Right lung (tissue), 10 donors: ENCODE measurements at places on chromosomes 12 and 14. TPM values are rescaled to one million over a fixed set of nuclear protein-coding genes. Genes with fewer than 3 reads are reported as not detected.

DNA sequence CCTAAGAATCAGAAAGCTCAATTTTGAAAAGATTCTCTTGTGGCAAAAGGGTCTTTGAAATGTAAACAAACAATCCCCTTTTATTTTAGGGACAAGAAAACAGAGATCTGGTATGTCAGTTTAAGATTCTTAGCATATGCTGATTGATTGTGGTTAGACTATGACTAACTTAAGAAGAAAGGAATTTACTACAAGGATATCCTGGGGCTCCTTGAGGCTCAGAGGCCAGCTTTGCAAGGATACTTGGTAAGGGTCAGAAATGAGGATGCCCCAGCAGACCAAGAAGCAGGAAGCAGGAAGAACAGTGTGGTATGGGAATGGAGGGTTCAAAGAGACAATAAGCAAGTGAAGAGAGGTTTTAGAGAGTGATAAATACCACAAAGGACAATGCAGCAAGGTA, 474.6 kb downstream of the ETNK1 start:
- DNase-seq, result no peak

DNA sequence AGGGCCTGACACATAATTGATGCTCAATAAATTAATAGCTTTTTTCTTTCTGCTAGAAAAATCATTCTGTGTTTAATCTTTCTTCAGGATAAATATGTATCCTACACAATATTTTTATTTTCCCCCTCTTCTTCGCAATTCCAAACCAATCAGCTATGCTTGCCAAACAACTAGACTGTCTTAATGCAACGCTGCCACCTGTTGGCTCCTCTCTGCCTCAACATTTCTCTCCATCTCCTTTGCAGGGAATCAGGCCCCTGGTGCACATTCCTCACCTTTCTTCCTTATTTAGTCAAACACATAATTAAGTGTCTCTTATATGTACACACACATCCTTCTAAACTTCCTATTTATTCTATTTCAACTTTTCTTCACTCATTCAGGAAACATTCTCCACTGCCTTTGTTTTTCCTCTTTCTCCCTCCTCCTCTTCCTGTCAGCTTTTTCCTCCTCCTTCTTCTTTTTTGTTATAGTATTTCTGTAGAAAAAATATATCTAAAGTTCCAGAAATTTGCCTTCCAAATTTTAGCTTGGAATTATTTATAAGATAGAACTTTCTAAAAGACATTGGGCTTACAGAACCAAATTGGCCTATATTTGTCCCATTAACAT, 406.0 kb downstream of the PRKD1 start:
- no peak for DNase-seq

GRCh38 chr14:50364792-50365191, 31.9 kb downstream of the CDKL1 start:
- DNase-seq, result no peak

SCNN1A gene
- 2.8 TPM for polyA plus RNA-seq

DNA sequence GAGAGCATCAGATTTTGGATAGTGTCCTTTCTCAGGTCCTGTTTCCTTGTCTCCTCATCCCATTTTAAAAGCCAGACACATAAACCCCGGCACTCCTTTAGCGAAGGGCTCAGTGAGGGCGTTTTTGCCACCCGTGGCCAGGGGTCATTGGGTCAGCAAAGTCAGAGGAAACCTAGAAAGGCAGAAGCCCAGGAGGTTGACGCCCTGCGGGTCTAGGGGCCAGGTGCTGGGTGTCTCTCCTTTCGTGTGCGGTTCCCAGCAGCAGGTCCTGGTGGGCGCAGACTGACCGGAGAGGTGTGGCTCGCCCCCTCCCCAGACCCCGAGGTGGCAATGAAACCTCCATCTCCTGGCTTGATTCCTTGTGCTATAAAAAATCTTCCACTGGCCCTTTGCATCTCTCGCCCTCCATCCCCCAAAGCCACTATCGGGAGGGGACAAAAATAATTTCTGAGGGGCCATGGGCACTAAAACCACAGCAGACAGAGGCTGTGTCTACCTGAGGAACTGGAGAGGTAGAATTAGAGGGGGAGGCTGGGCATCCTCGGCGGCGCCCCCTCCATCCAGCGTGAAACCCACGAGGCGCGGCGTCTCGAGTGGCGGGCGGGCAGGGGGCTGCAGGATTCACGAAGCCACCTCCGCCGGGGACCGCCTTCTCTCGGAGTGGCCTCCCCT, 858 bp upstream of the FRMD6 start:
- no peak for DNase-seq

- DNase-seq, result no peak
Observed at GRCh38 chr12:127785540-127785939, 481.4 kb upstream of the TMEM132C start.

GRCh38 chr14:65214741-65215140, 112.4 kb upstream of the MAX start:
- DNase-seq, result no peak

GRCh38 chr12:3173912-3174311, 96.7 kb downstream of the TSPAN9 start:
- DNase-seq, result no peak

PZP gene
- polyA plus RNA-seq, result 2.5 TPM
